ENCODE measurements at places on chromosomes 4 and X.

DNA sequence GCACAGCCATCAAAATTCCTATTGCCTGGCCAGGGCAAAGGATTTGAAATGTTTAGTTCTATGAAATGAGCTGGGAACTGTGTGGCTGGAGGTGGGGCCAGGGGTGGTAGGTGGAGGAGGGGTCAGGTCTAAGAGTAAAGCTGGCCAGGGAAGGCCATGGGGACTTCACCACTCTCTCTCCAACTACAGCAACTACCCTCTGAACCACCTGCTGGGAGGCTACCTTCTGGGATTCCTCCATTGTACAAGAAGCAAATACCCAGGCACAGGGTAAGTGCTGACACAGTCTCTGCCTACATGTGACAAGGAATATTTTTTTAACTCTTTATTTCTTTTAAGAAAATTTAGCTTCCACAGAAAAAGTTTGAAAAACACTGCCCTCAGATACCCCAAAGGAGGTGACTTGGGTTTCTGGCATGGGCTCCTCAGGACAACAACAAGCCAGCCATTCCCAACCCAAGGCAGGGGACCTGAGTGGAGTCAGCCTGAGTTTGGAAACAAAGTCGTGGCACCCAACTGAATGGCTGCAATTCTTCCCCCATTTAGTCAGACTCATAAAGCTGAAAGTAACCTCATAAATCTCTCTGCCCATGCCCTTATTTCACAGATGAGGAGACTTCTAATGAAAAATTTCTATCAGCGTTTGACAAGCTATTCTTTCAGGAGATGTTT is 593.8 kb upstream of the DIPK2B start:
- DNase-seq, result no peak

DNA sequence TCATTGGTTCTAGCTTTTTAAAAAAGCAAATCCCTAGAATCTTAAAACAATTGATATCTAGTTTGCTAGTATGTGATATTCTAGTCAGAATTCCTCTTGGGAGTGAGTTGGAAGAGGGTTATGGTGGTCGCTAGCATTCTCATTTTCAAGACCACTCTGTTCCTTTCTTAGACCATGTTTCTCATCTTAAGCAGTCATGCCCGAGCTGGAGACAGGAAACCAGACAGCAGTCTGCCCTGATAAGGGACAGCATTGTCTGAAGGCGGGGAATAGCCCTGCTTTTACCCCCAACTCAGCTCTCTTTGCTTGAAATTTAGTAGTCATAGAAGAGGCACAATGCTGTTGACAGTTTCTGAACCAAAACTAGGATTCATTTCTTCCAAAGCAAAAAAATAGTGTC is 5.2 kb downstream of the KLF3 start:
- no peak for DNase-seq

DNA sequence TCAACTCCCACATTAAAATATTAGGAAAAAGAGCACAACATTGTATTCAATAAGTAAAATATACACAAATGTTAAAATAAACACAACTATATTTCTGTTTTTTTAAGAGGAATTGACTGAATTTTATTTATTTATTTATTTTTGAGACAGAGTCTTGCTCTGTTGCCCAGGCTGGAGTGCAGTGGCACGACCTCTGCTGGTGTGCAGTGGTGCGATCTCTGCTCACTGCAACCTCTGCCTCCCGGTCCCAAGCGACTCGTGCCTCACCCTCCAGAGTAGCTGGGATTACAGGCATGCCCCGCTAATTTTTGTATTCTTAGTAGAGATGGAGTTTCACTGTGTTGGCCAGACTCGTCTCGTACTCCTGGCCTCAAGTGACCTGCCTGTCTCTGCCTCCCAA is 31.4 kb downstream of the TEX13A start:
- DNase-seq, result no peak

DNA sequence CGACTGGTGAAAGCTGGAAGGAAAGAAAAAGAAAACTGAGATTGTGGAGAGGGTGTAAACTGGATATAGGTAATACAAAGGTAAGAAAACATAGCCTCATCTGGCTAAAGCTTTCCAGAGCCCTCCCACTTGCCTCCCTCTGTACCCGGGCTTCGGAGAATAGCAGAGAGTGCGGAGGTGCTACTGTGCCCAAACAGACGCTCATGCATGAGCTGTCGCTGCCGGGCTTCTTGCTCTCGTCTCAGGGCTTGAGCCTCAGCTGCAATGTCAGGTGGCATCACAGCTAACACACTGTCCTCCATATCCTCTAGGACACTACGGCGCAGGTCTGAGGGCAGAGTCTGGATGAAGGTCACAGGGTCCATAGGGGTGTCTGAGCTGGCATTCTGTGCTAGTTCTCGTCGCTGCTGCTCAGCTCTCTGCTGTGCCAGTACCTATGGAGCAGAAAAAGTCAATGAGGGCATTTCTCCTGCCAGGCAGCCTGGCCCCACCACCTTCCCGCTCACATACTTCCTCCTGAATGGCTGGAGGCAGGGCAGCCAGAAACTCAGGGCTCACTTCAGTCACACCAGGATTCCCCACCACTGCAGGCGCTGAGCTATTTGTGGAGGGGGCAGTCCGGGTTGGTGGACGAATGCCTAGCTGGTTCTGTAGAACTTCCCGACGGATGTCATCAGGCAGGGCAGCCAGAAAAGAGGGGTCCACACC is 116.7 kb upstream of the HSD17B10 start:
- DNase-seq, result no peak

DNA sequence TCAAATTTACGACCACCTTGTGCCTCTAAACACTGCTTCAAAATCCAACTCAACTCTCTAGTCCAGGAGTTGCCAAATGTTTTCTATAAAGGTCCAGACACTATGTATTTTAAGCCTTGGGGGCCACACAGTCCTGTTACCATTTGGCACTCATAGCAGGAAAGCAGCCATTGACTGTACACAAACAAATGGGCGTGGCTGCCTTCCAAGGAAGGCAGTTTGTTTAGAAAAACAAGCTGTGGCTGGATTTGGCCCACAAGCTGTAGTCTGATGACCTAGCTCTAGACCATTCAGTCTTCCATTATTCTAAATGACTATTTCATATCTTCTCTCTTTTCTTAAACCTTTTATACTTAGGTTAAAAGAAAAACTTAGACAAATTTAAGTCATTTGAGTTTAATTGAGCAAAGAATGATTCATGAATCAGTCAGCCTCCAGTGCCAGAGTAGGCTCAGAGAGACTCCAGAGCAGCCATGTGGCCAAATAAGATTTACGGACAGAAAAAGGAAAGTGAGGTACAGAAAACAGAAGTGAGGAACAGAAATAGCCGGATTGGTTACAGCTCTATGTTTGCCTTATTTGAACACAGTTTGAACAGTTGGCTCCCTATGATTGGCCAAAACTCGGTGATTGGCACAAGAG is 825.8 kb upstream of the LCORL start:
- DNase-seq, result no peak

GRCh38 chr4:111113591-111113990 is 490.7 kb upstream of the PITX2 start:
- no peak for DNase-seq

Measured in NCI-H146 (cell line).